Forelimb muscle (tissue), 1 donor: ENCODE measurements at places on chromosomes 13 and 19. TPM values are rescaled to one million over a fixed set of nuclear protein-coding genes. Genes with fewer than 3 reads are reported as not detected.

GRCh38 chr19:10289836-10290356 is at the start of gene ICAM5:
TSS of gene ICAM5 (plus strand) at chr19:10289952. CDS start at chr19:10290044, 92 bp downstream.
- DNase-seq: no peak

DNA sequence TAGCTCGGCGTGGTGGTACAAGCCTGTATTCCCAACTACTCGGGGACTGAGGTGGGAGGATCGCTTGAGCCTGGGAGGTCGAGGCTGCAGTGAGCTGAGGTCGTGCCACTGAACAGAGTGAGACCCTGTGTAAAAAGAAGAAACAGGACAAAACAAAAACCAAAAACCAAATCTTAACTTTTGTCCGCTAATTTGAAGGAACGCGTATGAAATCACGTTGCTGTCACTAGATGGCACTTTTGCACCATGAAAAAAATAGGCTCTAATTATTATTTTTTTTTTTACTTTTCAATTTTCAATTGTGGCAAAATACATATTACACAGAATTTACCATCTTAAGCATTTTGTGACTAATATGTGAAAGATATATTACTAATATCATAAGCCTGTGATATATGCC is 17.6 kb upstream of the ZNF835 start:
- no peak for DNase-seq

- no peak for DNase-seq
Observed at GRCh38 chr13:24071423-24072075, 89.0 kb upstream of the SPATA13 start.

GRCh38 chr13:44052780-44053184 is 173.1 kb downstream of the LACC1 start:
- DNase-seq: no peak

DNA sequence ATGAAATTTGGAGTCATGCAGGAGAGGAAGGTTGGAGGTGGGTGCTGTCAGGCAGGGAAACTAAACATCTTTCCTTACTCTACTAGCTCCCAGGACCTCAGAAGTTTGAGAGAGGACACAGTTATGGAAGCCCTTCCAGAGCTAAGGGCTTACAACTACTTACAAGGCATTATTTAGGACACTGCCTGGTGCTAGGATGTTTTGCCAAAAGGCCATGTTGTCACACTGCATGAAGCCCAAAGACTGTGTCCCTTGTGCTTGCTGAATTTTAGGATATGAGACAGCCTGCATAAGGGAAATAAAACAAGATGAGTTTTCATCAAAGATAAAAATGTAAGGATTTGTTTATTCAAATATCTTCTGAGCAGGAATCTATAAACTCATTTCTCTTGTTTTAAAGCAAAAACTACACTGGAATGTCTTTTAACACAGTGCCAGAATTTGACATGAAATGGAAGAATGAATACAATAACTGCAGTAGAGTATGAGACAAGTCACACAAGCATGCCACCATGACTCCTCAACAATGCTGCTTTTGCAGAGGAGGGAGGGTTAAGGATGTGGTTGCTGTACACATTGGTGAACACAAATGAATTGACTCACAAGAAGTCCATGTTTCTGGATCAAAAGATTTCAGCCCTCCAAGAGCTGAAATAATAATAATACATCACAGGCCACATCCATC is 258.4 kb downstream of the SPRY2 start:
- DNase-seq: no peak

- DNase-seq: no peak
Observed at GRCh38 chr13:48562296-48563066, 29.6 kb upstream of the RCBTB2 start.

Gene NKPD1
- 0.34 TPM for polyA plus RNA-seq

DNA sequence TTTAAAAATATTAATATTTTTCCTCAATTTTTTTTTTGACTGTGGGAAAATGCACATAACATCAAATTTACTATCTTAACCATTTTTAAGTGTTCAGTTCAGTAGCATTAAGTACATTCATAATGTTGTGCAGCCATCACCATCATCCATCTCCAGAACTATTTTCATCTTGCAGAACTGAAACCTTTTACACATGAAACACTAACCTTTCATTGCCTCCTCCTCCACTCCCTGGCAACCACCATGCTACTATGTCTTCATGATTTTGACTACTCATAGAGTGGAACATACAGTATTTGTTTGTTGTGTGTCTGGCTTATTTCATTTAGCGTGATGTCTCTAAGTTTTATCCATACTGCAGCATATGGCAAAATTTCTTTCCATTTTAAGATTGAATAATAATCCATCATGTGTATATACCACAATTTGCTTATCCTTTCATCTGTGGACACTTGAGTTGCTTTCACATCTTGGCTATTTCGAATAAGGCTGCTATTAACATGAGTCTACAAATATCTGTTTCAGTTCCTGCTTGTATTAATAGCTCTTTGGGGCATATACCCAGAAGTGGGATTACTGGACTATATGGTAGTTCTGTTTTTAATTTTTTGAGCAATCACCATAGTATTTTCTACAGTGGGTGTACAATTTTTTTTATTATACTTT is 376.4 kb downstream of the MTUS2 start:
- DNase-seq: no peak

GRCh38 chr13:75782985-75783384 is 146.9 kb downstream of the LMO7 start:
- DNase-seq: no peak

DNA sequence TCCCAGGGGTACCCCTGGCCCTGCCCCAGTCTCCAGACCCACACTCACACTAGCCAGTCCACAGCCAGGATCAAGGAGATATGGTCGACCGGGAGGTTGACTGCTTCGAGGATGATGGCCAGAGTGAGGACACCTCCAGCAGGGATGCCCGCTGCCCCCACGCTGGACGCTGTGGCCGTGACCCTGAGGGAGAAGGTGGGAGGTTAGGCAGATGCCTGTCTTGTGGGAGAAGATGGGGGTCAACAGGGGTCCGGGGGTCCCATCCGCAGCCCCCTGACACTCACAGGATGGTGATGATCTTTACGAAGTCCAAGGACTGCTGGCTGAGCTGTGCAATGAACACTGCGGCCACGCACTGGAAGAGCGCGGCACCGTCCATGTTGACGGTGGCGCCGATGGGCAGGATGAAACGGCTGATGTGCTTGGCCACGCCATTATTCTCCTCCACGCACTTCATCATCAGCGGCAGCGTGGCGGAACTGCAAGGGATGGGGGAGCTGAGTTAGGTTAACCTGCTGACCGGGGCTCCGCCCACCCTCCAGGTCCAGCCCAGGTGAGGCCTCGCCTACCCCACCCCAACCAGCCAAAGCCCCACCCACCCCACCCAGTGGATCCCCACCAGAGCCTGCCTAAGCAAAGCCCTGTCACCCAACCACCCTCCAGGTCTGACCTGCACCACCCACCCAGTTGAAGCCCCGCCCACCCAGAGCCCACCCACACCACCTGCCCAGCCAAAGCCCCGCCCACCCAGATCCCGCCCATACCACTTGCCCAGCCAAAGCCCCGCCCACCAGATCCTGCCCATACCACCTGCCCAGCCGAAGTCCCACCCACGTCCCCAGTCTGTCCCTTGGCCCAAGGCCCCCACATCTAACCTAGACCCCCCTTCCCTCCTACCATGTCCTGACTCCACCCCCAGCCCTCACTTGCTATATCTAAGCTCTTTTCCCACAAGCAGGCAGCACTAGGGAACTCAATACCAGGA is 11.2 kb downstream of the SLC1A5 start:
- no peak for DNase-seq

GRCh38 chr13:93502071-93502470 is 275.5 kb downstream of the GPC6 start:
- no peak for DNase-seq

DNA sequence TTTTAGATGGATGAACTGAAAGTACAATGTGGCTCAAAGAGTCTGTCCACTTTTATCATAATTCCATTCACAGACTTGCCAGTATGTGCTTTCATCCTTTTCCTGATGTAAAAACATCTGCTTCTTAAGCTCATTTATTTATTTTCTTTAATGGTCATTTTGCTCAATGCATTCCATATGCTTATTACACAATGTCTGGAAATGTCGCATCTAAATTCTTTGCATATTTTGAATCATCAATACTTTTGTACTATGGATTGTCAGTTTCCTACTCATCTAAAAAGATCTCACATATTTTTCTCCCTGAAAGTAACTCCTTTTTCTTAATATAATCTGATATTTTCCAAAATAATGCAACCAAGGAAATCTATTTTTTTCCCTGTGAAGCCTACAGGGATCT is 1315.8 kb downstream of the EFNB2 start:
- DNase-seq: no peak

GRCh38 chr13:22077205-22077683 is 406.4 kb downstream of the FGF9 start:
- DNase-seq: no peak

Gene KCNJ14
- polyA plus RNA-seq: 0.81 TPM

GRCh38 chr19:28307487-28307886 is 905.5 kb downstream of the UQCRFS1 start:
- DNase-seq: no peak

DNA sequence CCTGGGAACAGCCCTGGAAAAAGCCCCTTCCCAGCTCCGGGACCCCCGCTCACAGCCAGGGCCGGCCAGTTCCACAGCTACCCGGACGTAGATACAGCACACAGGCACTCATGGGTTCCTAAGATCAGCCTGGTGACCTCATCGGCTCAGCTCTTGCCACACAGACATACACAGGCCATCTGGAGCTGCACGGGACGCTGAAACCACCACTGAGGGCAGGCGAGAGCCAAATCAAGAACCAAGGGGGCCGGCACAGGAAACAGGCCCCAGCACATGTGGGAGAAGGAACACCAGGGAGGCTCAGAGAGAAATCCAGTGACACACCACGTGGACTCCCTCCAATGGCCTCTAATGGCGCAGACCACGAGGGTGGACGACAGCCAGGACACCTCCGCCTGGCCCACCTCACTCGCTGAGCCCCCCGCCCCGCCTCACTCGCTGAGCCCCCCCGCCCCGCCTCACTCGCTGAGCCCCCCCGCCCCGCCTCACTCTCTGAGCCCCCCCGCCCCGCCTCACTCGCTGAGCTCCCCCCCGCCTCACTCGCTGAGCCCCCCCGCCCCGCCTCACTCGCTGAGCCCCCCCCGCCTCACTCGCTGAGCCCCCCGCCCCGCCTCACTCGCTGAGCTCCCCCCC is 69.7 kb upstream of the C13orf46 start:
- DNase-seq: no peak

Gene SIGLEC5
- polyA plus RNA-seq: 0.71 TPM

Gene PLPP2
- 0.52 TPM for polyA plus RNA-seq

- DNase-seq: no peak
Observed at GRCh38 chr19:597406-598315, 8.0 kb downstream of the HCN2 start.

DNA sequence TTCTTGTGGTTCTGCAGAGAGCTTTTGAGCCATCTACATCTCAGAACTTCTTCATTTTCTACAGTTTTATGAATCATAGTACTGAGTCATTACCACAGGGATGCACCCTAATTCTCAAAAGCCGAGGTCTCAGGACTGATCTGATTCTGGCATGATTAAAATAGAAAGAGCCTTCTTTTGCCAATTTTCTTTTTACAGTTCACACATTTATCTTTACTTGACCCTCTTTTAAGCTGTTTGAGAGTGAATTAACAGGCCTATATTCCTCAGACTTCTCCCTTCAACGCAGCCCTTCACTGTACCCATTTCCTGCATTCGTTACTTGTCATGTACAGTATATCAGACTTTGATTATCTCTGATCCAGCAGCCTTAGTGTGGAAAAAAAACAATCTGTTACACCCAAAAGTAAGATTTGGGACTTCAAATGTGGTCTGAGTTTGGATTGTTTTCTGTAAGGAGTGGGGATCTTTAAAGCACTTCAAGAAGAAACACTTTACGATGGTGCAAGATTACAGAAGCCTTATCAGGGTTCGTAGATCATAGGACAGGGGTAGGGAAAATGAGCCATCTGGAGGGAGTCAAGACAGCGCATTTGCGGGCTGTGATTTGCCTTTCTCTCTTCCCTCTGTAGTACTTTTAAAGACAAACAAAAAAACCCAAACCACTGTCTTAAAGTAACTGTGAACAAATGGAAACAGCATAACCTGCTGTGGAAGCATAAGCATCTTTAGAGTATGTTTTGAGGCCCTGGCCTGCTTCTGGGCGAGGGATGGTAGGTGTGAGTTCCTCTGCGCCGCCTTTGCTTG is 15.3 kb upstream of the GPR183 start:
- DNase-seq: no peak
